ENCODE measurements at places on chromosomes 12 and 14.

DNA sequence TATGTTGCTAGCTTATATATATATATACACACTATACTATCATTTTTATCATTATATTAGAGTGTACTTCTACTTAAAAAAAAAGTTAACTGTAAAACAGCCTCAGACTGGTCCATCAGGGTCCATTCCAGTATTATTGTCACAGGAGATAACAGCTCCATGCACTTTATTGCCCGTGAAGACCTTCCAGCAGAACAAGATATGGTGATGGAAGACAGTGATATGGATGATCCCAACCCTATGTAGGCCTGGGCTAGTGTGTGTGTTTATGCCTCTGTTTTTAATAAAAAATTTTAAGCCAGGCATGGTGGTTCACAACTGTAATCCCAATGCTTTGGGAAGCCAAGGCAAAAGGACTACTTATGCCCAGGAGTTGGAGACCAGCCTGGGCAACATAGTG is 86.2 kb downstream of the GCH1 start:
- no peak for DNase-seq

- no peak for DNase-seq
Measured at GRCh38 chr12:56034586-56035332, 7.0 kb upstream of the RPS26 start.

DNA sequence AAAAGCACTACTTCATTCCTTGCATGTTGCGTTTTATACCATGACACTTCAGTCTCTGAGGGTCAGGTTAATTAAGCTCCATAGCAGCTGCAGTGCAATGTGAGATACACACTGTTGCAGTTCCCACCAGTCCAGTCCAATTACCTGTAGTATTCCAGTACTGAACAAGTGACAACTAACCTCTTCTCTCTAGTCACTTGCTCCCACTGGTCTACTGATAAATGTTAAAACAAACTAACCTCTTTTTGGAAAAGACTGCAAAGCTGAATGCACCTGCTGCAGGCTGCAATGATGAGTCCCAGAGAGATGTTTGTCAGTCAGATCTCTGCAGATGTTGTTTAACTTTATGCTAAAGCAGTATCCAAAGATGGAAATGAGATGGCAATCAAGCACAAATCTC is 7.9 kb downstream of the NOVA1 start:
- no peak for DNase-seq

DNA sequence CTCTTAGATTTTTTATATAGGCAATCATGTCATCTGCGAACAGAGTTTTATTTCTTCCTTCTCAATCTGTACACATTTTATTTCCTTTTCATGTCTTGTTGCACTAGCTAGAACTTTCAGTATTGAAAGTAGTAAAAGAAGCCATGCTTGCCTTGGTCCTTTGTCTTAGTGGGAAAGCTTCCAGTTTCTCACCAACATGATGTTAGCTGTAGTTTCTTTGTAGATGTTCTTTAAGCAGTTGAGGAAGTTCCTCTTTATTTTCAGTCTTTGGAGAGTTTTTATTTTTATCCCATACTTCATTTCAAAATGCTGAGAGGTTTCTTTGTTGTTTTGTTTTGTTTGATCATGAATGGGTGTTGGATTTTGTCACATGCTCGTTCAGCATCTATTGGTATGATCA is 12.7 kb upstream of the RIMKLB start:
- DNase-seq, result no peak

DNA sequence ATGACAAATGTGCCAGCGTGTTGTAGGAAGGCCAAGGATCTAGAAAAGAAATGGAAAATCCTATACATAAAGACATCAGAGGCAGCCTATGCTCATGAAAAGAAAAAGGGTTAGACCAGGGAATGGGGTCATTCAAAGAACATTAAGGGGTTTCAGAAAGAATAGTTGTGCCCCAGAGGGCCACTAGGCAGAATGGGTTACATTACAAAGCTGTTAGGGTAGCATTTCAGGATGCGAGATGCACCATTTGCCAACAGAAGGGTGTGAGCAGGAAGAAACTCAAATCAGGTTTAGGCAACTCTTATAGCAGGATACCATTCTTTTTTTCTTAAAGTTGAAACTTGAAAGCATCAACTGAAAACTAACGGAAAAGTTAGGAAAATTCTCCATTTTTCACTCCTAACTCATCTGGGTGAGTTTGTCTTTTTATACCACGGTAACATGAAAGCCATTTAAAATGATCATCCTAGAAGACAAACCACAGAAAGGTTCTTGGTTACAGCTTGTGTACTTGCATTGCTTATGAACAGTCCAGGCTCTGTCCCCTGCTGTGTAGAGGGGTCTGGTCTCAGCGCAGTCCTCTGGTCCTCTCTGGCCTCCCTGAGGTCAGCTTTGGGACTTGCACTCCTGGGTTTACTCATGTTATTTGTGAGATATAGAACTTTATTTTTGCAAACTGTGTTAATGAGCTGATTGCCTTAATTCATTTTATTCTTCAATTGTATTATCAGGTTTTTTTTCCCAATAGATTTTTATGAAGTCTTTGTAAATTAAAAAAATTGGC is 209.1 kb downstream of the DACT1 start:
- no peak for DNase-seq

GRCh38 chr12:61891632-61892031 is 368.6 kb upstream of the USP15 start:
- no peak for DNase-seq

- no peak for DNase-seq
Measured at GRCh38 chr12:53200107-53200457, 7.0 kb downstream of the ITGB7 start.
